AG04450 (cell line): ENCODE measurements at places on chromosomes 4 and X.

GRCh38 chrX:71534773-71535544 lies 2.1 kb downstream of the OGT start:
- no peak for DNase-seq

- DNase-seq: peak; percentile 65
Observed at GRCh38 chr4:15077969-15078368, 75.7 kb downstream of the CPEB2 start.

DNA sequence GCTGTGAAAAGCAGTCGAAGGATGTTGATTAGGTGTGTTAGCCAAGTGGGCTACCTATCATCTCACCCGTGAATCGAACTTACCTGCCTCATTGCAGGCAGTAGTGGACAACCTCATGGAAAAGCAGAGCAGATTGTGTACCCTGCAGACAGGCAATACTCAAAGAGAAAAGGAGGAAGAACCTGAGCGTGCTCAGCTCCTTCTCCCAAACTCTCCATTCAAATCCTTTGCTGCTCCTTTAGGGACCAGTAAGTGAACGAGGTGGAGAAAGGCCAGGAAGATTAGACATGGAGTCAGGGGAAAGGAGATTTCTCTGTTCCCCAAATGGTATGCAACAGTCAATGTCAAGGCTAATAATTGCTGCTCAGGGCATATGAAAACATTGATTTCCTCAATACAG lies 45.2 kb upstream of the ELF2 start:
- DNase-seq: no peak

DNA sequence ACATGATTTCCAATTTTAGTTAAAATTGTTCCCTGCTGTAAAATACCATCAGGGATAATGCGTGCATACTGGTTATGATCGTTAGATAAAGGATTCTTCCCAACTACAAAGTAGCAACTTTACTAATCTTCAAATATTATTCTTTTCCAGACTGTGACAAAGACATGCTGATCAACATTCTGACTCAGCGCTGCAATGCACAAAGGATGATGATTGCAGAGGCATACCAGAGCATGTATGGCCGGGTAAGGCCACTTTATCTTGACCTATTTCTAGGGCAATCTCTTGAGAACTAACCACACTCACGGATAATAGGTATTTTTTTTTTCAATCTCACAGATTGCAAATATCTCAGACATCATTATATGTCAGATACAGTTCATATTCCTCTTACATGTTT lies 47.0 kb downstream of the ANXA10 start:
- DNase-seq: no peak

- no peak for DNase-seq
Observed at GRCh38 chrX:46770000-46770816, 11.3 kb upstream of the SLC9A7 start.

DNA sequence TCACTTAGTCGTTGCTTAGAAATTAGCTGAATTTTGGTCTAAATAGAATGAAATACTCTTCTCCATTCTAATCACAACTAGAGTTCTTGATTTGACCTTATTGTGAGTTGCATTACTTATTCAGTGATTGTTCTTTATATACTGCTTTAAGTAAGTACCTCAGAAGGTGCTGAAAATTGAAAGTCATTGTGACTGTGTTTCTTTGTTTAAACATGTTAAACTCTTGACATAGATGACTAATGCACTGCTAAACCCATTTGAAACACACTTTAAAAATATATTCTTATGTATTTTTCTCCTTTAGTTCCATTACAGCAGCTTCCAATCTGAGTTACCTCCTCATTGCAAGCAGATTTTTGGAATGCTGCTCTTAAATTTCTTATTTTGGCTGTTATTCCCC lies 9.1 kb downstream of the TSPAN7 start:
- no peak for DNase-seq

DNA sequence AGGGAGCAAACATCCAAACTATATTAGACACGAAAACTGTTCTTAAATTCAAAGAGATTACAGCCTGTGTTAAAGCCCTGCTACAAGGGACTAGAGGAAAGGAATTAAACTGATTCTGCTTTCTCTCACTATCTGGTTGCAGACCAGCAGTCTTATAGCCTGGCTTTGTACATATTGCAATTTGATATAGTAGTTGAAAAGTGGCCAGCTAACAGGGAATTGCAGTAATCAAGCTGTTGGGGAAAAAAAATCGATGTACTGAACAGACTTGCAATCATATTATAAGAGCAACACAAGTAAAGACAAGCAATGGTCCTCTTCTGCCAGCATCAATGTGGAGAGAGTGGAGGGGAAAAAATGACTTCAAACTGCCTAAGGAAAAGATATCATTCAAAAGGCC lies 364.4 kb upstream of the EPHA5 start:
- DNase-seq: no peak

DNA sequence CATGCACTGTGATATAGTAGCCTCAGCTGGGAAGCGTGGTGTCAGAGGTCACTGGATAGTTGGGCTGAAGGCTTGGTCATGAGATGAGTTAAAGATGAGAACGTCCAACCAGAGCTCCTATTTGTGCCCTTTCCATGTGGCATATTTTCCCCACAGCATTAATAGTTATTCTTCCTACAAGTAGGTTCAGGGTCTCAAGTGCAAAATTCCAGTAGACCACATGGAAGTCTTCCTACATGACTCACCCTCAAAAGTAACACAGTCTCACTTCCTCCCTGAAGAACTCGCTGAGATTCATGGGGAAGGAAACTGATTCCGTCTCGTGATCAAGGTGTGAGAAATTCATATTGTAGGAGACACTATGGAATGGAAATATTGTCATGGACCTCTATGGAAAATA lies 1212.5 kb upstream of the PRKX start:
- DNase-seq: no peak

DNA sequence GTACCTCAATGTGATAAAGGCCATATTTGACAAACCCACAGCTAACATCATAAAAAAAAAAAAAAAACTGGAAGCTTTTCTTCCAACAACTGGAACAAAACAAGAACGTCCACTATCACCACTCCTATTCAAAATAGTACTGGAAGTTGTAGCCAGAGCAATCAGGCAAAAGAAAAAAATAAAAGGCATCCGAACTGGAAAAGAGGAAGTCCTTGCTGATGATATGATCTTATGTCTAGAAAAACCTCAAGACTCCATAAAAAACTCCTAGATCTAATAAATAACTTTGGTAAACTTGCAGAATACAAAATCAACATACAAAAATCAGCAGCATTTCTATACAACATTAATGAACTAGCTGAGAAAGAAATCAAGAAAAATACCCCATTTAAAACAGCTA lies 134.3 kb downstream of the TEX11 start:
- no peak for DNase-seq

GRCh38 chr4:102217775-102218355 lies 127.4 kb downstream of the SLC39A8 start:
- DNase-seq: no peak

- DNase-seq: no peak
Observed at GRCh38 chr4:48175806-48176205, 41.8 kb upstream of the TXK start.

- no peak for DNase-seq
Observed at GRCh38 chr4:66585767-66586166, 915.5 kb upstream of the EPHA5 start.

- no peak for DNase-seq
Observed at GRCh38 chr4:182486881-182487280, 243.7 kb downstream of the TENM3 start.

DNA sequence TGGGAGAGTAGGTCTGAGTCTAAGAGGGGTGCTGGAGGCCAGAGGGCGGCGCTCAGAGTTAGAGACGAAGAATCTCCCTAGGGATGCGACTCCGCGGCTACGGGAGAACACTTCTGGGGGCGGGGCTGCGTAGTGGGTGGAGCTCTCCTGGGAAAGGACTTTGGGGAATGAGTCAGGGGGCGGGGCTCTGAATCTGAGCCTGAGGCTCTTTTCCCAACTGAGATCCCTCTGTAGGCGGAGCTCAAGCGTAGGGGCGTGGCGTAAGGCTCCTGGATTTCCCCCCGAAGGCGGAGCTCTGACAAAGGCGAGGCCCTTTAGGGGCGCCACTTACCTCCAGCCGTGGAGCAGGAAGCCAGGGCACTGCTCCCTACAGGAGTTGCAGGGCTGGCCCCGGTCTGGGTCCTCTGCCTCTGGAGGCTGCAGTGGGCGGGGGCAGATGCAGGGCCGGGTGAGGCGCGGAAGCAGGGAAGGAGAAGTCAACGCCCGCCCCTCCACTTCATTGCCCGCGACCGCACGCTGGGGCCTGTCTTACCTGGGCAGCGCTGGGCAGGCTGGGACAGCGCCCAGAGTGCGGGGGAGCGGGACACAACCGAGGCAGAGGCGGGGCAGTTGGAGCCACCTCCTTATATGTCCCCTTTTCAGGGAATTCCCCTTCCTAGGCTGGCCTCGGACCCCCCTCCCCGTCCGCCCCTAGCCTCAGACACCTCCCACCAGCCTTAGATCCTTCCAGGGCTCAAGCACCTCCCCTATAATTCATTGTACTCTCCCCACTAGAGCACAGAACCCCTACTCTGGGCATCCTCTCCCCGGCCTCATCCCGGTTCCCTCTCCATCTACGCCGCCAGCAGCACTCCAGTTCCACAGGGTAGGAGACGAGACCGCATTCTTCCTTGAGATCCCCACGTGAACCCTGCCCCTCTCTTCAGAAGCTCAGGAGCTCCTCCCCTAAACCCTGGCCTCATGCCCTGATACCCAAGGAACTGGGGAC lies 1.6 kb downstream of the PRICKLE3 start:
- no peak for DNase-seq

GRCh38 chr4:36692586-36692985 lies 411.2 kb downstream of the DTHD1 start:
- DNase-seq: no peak

- DNase-seq: no peak
Observed at GRCh38 chr4:75834772-75835154, 67.5 kb downstream of the PPEF2 start.

- no peak for DNase-seq
Observed at GRCh38 chr4:51842167-51842553, 793 bp upstream of the DCUN1D4 start.

- no peak for DNase-seq
Observed at GRCh38 chr4:176189891-176190795, 5.2 kb downstream of the SPATA4 start.

GRCh38 chrX:46912098-46912602 lies at the start of gene JADE3:
Gene JADE3 (plus strand): TSS chrX:46912421. CDS start chrX:46984895, 72,474 bp downstream.
- DNase-seq: no peak
